ENCODE measurements at places on chromosomes 2 and 18.

DNA sequence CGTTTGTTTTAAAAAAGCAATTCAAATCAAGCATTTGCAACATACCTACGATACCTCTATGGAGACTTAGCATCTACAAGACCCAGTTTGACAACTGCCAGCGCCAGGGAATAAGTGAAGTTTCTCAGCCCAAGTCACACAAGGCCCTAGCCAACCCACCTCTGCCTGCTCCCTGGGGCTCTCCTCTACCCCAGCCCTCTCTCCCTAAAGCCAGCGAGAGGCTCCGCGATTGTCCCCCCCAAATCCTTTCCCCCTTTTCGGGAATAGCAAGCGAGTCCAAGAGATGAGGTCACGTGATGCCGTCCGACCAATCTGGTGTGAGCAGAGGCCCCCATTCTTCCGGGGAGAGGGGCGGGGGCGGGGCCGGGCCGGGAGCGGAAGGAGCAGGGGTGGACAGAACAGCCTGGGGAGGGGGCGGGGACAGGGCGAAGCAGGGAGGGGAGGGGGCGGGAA is 102.2 kb upstream of the RAB6C start:
- H3K27me3 ChIP-seq = no peaks in the 10 kb centered on the region
- H3K4me3 ChIP-seq = peak overlapping the region; percentile 76
- peak; percentile 90 for DNase-seq
- no peaks in the 10 kb centered on the region for H3K36me3 ChIP-seq
- peaks cover 4% of the 10 kb centered on the region for H3K4me1 ChIP-seq

- H3K27ac ChIP-seq = no peak overlapping the region
- no peaks in the 10 kb centered on the region for H3K27me3 ChIP-seq
- H3K4me1 ChIP-seq = no peaks in the 10 kb centered on the region
- H3K4me3 ChIP-seq = no peak overlapping the region
- no peak for DNase-seq
Observed at GRCh38 chr18:245282-245847, 22.5 kb downstream of the THOC1 start.

GRCh38 chr2:23563673-23564614 is 179.0 kb downstream of the KLHL29 start:
- H3K27me3 ChIP-seq = no peaks in the 10 kb centered on the region
- peaks cover 14% of the 10 kb centered on the region for H3K4me1 ChIP-seq
- H3K4me3 ChIP-seq = no peak overlapping the region
- no peak overlapping the region for H3K27ac ChIP-seq
- no peak for DNase-seq

- H3K36me3 ChIP-seq = no peaks in the 10 kb centered on the region
- H3K27me3 ChIP-seq = peaks cover 95% of the 10 kb centered on the region
- no peak overlapping the region for H3K4me3 ChIP-seq
- no peak overlapping the region for H3K27ac ChIP-seq
- DNase-seq = no peak
- peaks cover 28% of the 10 kb centered on the region for H3K4me1 ChIP-seq
Observed at GRCh38 chr2:218998414-218999002, 5.3 kb upstream of the CRYBA2 start.

- H3K4me1 ChIP-seq = peaks cover 3% of the 10 kb centered on the region
- H3K27ac ChIP-seq = no peak overlapping the region
- no peaks in the 10 kb centered on the region for H3K27me3 ChIP-seq
- DNase-seq = no peak
- no peak overlapping the region for H3K4me3 ChIP-seq
Observed at GRCh38 chr18:10936176-10937053, 213.0 kb downstream of the PIEZO2 start.

DNA sequence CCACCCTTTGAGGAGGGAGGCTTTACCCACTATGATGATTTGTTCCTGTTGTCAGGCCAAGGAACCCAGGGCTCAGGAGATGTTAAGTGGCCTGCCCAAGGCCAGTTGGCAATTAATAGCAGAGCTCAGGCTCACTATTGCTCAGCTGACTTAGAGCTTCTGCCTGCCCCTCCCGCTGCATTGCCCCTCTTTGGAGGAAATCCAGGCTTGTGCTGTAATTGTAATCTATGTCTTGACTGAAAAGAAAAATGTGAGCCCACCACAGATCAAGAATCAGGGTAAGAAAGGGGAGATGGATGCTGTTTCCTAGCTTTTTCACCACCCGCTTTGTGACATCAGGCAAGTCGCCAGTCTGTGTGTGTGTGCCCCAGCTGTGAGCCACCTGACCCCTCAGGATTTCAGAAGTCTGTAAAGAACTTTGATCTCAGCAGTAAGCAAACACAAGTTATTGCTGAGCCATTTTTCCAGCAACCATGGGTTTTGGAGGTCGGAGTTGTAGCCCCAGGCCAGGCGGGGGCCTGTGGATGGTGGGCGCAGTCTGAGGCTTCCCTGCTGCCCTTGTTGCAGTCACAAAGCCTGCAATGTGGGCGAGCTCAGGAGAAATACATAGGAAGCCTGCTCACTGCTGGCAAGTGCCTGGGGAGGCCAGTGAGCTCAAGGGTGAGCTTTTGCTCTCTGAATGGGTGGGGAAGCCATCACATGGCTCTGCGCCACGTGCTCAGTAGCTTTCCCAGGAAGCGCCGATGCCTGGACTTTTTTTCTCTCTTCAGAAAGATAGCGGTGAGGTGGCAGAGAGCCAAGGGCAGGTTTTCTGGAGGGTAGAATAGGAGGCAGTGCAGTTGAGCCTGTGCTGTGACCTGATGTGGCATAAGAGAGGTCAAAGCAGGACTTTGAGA is 6.1 kb downstream of the CABLES1 start:
- DNase-seq = no peak
- H3K4me1 ChIP-seq = peaks cover 12% of the 10 kb centered on the region
- no peak overlapping the region for H3K4me3 ChIP-seq
- no peaks in the 10 kb centered on the region for H3K36me3 ChIP-seq
- H3K27me3 ChIP-seq = peaks cover 6% of the 10 kb centered on the region
- no peak overlapping the region for H3K27ac ChIP-seq

GRCh38 chr2:2232167-2232566 is 98.9 kb downstream of the MYT1L start:
- H3K4me1 ChIP-seq = no peaks in the 10 kb centered on the region
- H3K4me3 ChIP-seq = no peak overlapping the region
- H3K27me3 ChIP-seq = no peaks in the 10 kb centered on the region
- no peaks in the 10 kb centered on the region for H3K36me3 ChIP-seq

DNA sequence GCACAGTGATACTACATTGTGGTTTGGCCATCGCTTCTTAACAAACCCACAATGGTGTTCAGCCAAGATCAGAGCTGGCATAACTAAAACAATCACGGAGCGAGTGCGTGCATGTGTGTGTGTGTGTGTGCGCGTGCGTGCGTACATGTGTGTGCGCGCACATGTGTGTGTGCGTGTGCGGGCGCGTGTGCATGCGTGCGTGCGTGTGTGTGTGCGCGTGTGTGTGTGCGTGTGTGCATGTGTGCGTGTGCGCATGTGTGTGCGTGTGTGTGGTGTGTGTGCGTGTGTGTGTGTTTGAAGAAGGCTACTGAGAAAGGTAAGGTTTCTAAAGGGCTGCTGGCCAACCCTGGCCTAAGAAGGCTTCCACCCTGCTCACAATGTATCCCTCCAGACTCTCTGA is 582.4 kb downstream of the CMPK2 start:
- no peak for DNase-seq
- H3K4me3 ChIP-seq = no peak overlapping the region
- peaks cover 2% of the 10 kb centered on the region for H3K4me1 ChIP-seq
- peaks cover 2% of the 10 kb centered on the region for H3K36me3 ChIP-seq
- no peak overlapping the region for H3K27ac ChIP-seq
